ENCODE measurements at places on chromosomes 13 and 19. TPM values are rescaled to one million over a fixed set of nuclear protein-coding genes. Genes with fewer than 3 reads are reported as not detected.

GRCh38 chr13:85166891-85167290, 632.3 kb downstream of the SLITRK6 start:
- no peak for DNase-seq

DNA sequence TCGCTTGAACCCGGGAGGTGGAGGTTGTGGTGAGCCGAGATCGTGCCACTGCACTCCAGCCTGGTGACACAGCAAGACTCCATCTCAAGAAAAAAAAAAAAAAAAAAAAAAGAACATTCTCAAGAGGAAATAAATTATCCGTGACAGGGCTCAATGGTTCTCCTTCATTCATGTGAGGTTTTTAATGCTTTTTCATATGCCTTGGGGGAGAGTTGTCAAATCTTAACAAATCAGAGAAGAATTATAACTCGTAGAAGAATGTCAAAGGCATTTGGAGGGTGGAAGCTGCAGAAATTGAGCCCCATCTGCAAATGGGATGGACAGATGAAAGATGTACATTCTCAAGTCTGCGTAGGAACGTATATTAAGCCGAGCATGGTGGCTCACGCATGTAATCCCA, 34.9 kb upstream of the HOMER3 start:
- DNase-seq: no peak

DNA sequence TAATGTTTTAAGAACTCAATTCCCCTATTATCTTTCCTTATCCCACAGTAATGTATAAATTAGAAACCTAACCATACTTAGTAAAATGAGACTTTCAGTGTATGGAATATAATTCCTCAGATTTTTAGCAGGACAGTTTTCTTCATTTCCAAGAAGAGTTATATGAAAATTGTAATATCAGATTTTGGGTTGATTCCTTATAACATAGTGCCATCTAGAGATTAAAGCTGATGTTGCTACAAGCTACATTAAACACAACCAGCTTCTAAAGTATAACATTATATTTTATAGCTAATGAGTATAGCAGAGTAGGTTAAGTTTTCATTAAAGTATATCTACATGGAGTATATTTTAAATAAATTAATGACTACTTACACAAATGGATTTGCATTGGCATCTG, 99.7 kb upstream of the MIR17HG start:
- DNase-seq: peak; percentile 16

GRCh38 chr19:6276447-6276846, 3.3 kb downstream of the MLLT1 start:
- no peak for DNase-seq

GRCh38 chr13:41029629-41030028, 10.5 kb upstream of the ELF1 start:
- DNase-seq: no peak

- DNase-seq: no peak
Observed at GRCh38 chr13:87331178-87331577, 340.0 kb upstream of the SLITRK5 start.

DNA sequence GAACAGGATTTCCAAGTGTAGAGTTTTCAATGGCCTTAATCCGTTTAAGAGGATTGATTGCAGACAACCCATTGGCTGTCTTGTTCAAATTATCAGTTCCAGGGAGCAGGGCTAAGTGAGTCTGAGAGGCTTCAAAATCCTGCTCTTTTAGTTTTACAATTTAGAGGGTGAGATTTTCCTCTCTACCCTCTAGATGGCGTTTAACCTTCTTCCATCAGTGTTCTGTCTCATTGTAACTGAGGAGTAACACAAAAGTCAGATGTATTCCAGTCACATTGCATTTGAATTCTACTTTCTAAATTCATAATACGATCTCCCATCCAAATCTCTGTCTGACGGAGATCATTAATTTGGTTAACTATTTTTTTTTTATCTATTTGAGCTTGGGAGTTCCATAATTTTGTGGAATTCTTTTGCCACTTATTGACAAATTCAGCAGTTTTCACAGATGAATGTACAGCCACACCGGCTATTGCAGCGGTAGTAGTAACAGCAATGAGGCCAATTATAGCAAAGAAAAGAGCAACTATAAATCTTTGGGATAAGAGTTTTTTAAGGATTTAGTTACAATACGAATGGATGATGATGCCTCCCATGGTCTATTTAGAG, 7.8 kb upstream of the C19orf84 start:
- peak; percentile 38 for DNase-seq

Gene CEACAM8
- polyA plus RNA-seq: not detected

Gene SIGLEC8
- polyA plus RNA-seq: 0.59 TPM

Gene PRSS57
- polyA plus RNA-seq: 0.95 TPM

Gene ADM5
- not detected for polyA plus RNA-seq

Gene CFAP97D2
- not detected for polyA plus RNA-seq

Gene LGALS7
- polyA plus RNA-seq: not detected

Gene CYP4F3
- 2.3 TPM for polyA plus RNA-seq

Gene ONECUT3
- polyA plus RNA-seq: 0.22 TPM

Measured in small intestine (tissue), 16 donors.